NAMALWA (cell line): ENCODE measurements at places on chromosomes 16 and 17.

- peak; percentile 44 for DNase-seq
These were observed 34.5 kb downstream of the NACA2 start for GRCh38 chr17:61556224-61557188.

GRCh38 chr17:48192321-48192731 lies 84.8 kb downstream of the SNX11 start:
- DNase-seq = no peak

- no peak for DNase-seq
These were observed 26.0 kb downstream of the NECAB2 start for GRCh38 chr16:83994087-83994486.

- DNase-seq = no peak
These were observed 73.2 kb downstream of the NT5M start for GRCh38 chr17:17376362-17376761.

DNA sequence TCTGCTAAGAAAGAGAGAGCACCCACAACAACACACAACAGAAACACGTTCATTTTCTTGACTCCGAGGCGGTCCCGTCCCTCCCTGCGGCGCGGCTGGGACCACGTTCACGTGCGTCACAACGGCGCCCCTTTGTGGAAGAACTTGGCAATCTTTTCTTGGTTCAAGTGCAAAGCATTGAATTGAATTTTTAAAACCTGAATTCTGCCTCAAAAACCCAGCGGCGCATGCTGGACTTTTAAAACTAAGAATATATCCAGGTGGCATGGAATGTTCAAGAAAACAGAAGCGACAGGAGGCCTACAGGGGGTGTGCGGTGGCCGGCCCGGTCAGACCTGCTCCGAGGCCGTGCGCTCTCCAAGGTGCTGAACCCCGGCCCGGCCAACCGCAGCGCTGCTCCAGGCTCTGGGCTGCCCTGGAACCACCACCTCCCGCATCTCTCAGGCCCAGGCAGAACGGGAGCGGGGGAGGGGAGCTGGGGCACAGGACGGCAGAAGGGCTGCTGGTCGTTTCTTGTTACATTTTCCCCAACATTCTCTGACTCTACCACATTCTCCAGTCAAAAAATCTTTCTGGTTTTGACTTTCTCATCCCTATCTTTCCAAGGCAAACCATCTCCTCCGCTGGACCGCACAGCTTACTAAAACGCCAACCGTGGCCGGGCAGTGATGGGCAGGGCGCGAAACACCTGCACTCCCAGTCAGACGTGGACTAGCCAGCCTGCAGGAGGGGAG lies 3.4 kb upstream of the HEXD start:
- peak; percentile 79 for DNase-seq

- no peak for DNase-seq
These were observed 23.7 kb downstream of the ARHGAP23 start for GRCh38 chr17:38451840-38452529.

- no peak for DNase-seq
These were observed 52.1 kb upstream of the GNG13 start for GRCh38 chr16:852451-853185.

GRCh38 chr16:7653746-7654461 lies 321.3 kb downstream of the RBFOX1 start:
- DNase-seq = no peak

- DNase-seq = no peak
These were observed 299.5 kb downstream of the MAF start for GRCh38 chr16:79301051-79301450.

GRCh38 chr17:82013341-82013740 lies 9.3 kb downstream of the CENPX start:
- DNase-seq = no peak

GRCh38 chr17:17703140-17703919 lies 22.1 kb downstream of the RAI1 start:
- DNase-seq = no peak

DNA sequence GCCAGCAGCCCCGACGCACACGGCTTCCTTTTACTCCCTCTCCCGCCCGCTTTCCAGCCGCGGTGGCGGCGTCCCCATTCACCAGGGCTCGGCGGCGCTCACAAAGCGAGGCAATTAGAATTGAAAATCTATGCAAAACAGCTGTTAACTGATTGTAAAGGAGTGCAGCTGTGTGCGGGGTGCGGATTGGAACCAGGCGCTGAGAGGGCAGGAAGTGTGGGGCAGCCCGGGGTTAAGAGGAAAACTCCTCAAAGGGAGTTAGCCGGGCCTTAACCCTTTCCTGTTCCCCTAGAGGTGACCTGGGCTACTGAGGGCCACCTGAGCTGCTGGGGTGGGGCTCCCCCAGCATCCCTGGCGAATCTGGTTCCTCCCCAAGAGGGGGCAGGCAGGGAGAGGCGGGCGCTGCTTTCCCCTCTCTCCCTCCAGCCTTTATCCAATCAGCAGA lies 5.8 kb upstream of the GSE1 start:
- peak; percentile 88 for DNase-seq

DNA sequence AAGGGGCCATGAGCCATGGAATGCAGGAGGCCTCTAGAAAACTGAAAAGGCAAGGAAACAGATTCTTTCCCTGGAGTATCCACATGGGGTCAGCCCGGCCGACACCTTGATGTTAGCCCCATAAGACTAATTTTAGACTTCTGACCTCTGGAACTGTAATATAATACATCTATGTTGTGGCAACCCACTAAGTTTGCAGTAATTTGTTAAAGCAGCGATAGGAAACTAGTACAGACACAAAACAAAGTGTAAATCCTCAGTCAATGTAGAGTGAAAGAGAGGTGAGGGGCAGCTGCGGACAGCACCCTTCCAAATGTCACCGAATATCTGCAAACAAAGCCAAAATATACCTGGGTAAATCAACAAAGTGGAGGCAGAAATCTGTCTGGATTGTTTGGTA lies 7.2 kb upstream of the SIAH1 start:
- no peak for DNase-seq

GRCh38 chr16:27952811-27953210 lies 110.7 kb downstream of the GSG1L start:
- DNase-seq = no peak

GRCh38 chr17:67044940-67045339 lies 586 bp downstream of the CACNG1 start:
- no peak for DNase-seq

DNA sequence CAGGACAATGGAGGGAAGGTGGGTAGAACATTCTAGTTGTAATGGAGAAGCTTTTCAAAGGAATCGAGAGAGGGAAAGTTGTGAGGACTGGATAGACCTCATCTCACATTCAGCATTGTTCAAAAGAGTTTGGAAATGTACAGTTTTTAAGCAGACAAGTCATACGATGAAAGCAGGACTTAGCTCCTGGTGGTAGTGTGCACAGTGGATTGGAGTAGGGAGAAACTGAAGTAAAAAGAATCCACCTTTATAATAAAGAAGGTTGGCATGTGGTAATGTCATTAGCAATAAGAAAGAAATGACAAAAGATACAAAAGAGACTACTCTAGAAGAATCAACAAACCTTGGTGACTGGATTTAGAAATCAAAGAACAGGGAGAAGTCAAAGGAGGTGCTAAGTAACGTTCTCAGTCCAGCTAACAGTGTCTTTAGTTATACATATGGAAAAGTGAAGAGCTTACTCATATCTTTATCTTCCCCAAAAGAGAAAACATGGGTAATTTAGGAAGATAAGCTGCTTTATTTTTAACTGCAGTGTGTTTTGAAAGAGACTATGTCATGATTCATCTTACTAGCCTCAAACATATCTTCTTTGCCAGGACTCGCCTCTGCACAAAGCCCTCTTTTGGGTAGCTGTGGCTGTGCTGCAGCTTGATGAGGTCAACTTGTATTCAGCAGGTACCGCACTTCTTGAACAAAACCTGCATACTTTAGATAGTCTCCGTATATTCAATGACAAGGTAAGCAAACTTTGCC lies 18.7 kb upstream of the EVI2A start:
- DNase-seq = no peak

DNA sequence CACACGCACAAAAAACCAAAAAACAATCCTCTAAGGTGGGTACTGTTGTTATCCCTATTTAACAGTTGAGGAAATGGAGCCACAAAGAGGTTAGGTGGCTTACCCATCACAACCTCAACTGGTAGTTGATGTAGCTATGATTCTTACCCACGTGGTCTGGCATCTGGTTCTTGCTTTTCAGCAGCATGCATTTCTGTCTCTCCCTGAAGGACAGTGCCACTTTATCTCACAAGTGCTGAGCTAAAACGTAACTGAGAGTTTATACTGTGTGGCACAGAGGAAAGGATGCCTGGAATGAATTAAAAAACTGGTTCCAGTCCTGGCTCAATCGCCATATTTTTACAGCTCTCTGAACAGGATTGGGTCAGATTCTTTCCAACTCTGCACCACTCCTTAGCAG lies 1.9 kb upstream of the CORO6 start:
- no peak for DNase-seq

DNA sequence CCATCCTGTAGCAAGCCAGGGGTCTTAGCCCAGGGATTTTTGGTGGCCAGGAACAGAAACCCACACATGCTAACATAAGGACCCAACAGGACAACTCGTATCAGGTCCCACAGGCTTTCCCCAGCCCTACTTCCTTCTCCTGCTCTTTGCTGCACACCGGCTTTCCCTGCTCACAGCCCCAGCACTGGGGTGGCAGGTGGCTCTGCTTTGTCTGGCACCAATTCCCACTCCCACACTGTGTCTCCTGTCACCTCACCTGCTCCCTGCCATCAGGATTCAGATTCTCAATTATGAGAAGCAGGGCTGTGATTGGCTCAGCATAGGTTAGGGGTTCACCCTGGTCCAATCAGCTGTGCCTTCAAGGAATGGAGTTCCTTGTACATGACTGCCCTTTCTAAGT lies 94.1 kb downstream of the TMEM132E start:
- no peak for DNase-seq

DNA sequence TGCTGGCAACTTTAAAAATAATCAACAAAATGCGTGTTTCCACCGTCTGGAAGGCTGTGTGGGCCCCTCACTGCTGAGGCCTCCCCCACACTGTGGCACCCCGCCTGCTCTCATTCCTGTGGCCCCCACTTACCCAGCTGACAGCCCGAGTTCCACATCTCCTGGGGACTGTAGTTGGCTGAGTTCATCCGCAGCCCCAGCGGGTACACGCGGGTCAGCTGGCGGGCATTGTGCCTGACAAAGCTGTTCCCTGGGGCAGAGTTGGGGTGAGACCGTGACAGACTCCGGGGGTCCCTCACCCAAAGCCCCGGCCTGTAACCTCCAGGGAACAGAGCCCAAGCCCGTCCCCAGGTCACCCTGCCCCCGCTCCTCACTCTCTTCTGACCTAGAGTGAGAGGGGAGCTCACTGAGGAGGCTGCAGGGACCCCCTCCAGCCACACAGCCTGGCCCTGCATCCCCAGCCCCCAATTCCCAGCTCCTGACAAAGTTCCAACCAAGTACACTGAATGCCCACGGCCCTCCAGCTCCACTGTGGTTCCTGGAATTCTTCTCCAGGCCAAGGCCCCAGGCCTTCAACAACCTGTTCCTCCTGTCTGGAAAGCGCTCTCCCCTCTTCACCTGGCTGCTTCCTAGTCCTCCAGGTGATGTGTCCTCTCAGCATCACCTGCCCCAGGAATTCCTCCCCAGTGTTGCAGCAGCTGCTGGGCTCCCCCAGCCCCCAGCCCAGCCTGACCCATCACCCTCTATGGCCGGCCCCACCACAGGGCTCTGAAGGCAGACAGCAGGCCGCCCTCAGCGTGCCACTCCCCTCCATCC lies 18.0 kb downstream of the PLCD3 start:
- no peak for DNase-seq

DNA sequence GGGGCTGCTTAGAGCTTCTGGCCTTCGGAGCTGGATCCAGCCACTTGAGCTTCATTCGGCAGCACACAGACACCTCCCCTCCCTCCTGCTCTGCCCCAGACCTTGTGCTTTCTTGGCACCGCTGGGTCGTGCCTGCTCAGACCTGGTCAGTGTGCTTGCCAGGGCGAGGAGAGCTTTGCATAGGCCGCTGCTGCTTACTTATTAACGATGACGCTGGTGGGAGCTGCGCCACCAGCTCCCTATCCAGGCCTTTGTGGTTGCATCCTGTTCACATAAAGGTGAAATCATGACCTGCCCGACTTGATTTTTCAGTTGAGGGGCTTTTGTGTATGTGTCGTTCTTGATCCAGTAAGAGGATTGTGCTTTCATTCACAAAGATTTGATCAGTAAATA lies 101.1 kb downstream of the MSI2 start:
- peak; percentile 64 for DNase-seq

DNA sequence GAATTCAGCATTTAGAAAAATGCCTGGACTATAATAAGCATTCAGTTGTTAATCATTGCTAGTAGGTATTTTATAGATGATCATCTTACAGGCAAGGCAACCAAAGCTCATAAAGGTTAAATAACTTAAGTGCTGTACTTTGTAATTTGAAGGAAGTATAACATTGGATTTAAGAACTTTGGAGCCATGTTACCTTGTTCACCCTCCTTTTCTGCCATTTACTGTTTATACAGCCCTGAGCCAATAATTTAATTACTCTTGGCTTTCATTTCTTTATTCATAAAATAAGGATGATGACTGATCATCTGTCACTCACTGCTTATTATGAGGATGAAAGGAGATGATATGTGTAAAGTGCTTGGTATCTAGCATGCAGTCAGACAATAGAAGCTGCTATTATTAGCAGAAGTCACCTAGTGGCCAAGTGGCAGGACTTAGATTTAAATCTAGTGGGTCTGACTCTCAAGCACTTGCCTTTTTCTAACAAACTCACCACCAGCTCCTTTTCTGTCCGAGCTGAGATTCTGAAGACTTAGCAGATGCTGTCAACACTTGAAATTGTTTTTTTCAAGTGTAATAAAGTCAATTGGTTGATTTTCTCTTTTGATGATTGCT lies 18.3 kb upstream of the DDX52 start:
- DNase-seq = peak; percentile 28

DNA sequence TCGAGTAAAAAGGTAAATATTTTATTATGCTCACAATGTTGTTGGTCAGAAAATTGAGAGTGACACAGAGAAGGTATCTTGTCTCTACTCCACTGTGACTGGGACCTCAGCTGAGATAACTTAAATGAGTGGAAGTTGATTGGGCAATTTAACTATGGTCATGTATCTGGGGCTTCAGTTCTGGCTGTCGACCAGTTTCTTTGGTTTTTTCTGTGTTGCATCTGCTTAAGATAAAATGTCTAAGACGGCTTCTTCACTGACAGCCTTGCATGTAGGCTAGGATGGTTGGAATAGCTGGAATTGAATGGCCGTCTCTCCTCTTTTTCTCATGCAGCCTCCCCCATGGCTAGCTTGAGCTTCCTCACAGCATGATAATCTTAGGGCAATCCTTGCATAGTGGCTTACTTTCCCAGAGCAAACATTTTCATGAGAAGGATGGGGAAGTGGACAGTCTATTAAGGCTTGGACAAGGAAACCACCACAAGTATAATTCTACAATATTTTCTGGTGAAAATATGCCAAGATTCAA lies 433.7 kb downstream of the KIF2B start:
- no peak for DNase-seq
